A549 treated with CpdA at 1 μM for 4 hours (cell line): ENCODE measurements at places on chromosomes 3 and 15. TPM values are rescaled to one million over a fixed set of nuclear protein-coding genes. Genes with fewer than 3 reads are reported as not detected.

The ATP2C1 gene
- total RNA-seq = 33.3 to 37.4 TPM (median 34.3 TPM) in 5 replicates

The ARNT2 gene
- total RNA-seq = 14.4 to 17.8 TPM (median 16.9 TPM) in 5 replicates

The OCA2 gene
- total RNA-seq = 0.09 to 0.19 TPM (median 0.11 TPM) in 4 of 5 replicates, not detected in the other

The SEMA3F gene
- 7.1 to 10.5 TPM (median 10.0 TPM) in 5 replicates for total RNA-seq

The CDC25A gene
- 9.1 to 11.3 TPM (median 9.8 TPM) in 5 replicates for total RNA-seq

The GRIP2 gene
- 1.4 to 2.2 TPM (median 1.9 TPM) in 5 replicates for total RNA-seq

The IL5RA gene
- total RNA-seq = not detected in 5 replicates

The VIPR1 gene
- total RNA-seq = 0.54 to 0.73 TPM (median 0.58 TPM) in 5 replicates

The AQP9 gene
- not detected in 5 replicates for total RNA-seq

The GABRA5 gene
- 81.1 to 122 TPM (median 106 TPM) in 5 replicates for total RNA-seq

The ETV5 gene
- 27.3 to 36.3 TPM (median 30.7 TPM) in 5 replicates for total RNA-seq

The CALML4 gene
- 8.9 to 9.6 TPM (median 9.1 TPM) in 5 replicates for total RNA-seq

The TMC3 gene
- not detected in 5 replicates for total RNA-seq

The PRTG gene
- total RNA-seq = 8.2 to 11.0 TPM (median 10.2 TPM) in 5 replicates

The XYLB gene
- total RNA-seq = 3.5 to 5.5 TPM (median 4.4 TPM) in 5 replicates

The SLC9C1 gene
- not detected in 5 replicates for total RNA-seq

The TRH gene
- not detected in 5 replicates for total RNA-seq

The ADPRH gene
- total RNA-seq = 2.8 to 3.8 TPM (median 2.9 TPM) in 5 replicates

The RTP4 gene
- total RNA-seq = not detected in 5 replicates

The SCAANT1 gene
- total RNA-seq = 0.48 TPM in 1 of 5 replicates, not detected in the others

The B3GNT5 gene
- 13.8 to 18.3 TPM (median 15.2 TPM) in 5 replicates for total RNA-seq

The GOLGA8G gene
- total RNA-seq = 0.02 TPM in 1 of 5 replicates, not detected in the others

The ATP8B4 gene
- 0.67 to 1.5 TPM (median 0.84 TPM) in 5 replicates for total RNA-seq

The TRPM1 gene
- total RNA-seq = not detected in 5 replicates

The MST1R gene
- total RNA-seq = 5.0 to 10.2 TPM (median 7.9 TPM) in 5 replicates

The TLR9 gene
- total RNA-seq = 0.08 TPM in 2 of 5 replicates, not detected in the others

The IL17RE gene
- 0.87 to 1.3 TPM (median 1.0 TPM) in 5 replicates for total RNA-seq

The SH2D7 gene
- total RNA-seq = not detected in 5 replicates

The LMAN1L gene
- total RNA-seq = not detected in 5 replicates

The MYH15 gene
- total RNA-seq = 0.16 to 0.27 TPM (median 0.24 TPM) in 5 replicates

The TRIM71 gene
- total RNA-seq = 0.01 to 0.03 TPM in 2 of 5 replicates, not detected in the others

The DNAJB8 gene
- total RNA-seq = not detected in 5 replicates

The STAC gene
- 2.6 to 3.3 TPM (median 2.8 TPM) in 5 replicates for total RNA-seq

The JMJD7 gene
- total RNA-seq = 2.2 to 4.2 TPM (median 3.5 TPM) in 5 replicates

The GPR62 gene
- 0.07 TPM in 1 of 5 replicates, not detected in the others for total RNA-seq

The ESYT3 gene
- 0.61 to 0.87 TPM (median 0.68 TPM) in 5 replicates for total RNA-seq

The SCN11A gene
- total RNA-seq = not detected in 5 replicates

The SKIL gene
- 18.4 to 31.8 TPM (median 23.3 TPM) in 5 replicates for total RNA-seq

The SKIC8 gene
- total RNA-seq = 77.9 to 118 TPM (median 87.9 TPM) in 5 replicates

The KCNH8 gene
- total RNA-seq = not detected in 5 replicates

The SMCO1 gene
- total RNA-seq = not detected in 5 replicates

The FOXP1 gene
- total RNA-seq = 8.3 to 12.0 TPM (median 9.5 TPM) in 5 replicates

The SNX22 gene
- total RNA-seq = 0.47 to 1.6 TPM (median 1.2 TPM) in 5 replicates

The GASK1A gene
- total RNA-seq = not detected in 5 replicates

The POC1A gene
- total RNA-seq = 15.9 to 20.8 TPM (median 19.1 TPM) in 5 replicates

The AHSG gene
- total RNA-seq = 0.09 to 0.12 TPM (median 0.11 TPM) in 3 of 5 replicates, not detected in the others

The ERICH6 gene
- 0.05 TPM in 1 of 5 replicates, not detected in the others for total RNA-seq

The SAMD7 gene
- total RNA-seq = not detected in 5 replicates

The NEK10 gene
- total RNA-seq = 0.84 to 1.5 TPM (median 1.2 TPM) in 5 replicates

The INSYN1 gene
- 1.7 to 2.3 TPM (median 2.1 TPM) in 5 replicates for total RNA-seq

The IL16 gene
- 0.07 TPM in 1 of 5 replicates, not detected in the others for total RNA-seq

The CLDN18 gene
- total RNA-seq = not detected in 5 replicates

The AADACL2 gene
- total RNA-seq = not detected in 5 replicates

The CCDC33 gene
- total RNA-seq = 5.8 to 7.8 TPM (median 6.1 TPM) in 5 replicates
